ENCODE measurements at places on chromosomes 2 and 18. TPM values are rescaled to one million over a fixed set of nuclear protein-coding genes. Genes with fewer than 3 reads are reported as not detected.

The ITPRIPL1 gene
- 0.11 TPM for total RNA-seq

The C1GALT1C1L gene
- not detected for total RNA-seq

The GALR1 gene
- under 0.01 TPM for total RNA-seq

The RAB6C gene
- 0.20 TPM for total RNA-seq

The OSR1 gene
- 2.5 TPM for total RNA-seq

The TTC32 gene
- 19.6 TPM for total RNA-seq

The RSAD2 gene
- total RNA-seq: 3.2 TPM

The TPO gene
- total RNA-seq: not detected

The AKAIN1 gene
- total RNA-seq: not detected

The IL36G gene
- total RNA-seq: not detected

The RAX gene
- total RNA-seq: not detected

The TMEM169 gene
- 0.33 TPM for total RNA-seq

The CCDC121 gene
- 3.2 TPM for total RNA-seq

The MRPS9 gene
- 19.8 TPM for total RNA-seq

The DSC2 gene
- total RNA-seq: 2.5 TPM

The MDH1B gene
- 4.0 TPM for total RNA-seq

The NEUROD1 gene
- not detected for total RNA-seq

The IKZF2 gene
- total RNA-seq: 3.3 TPM

The BMP10 gene
- total RNA-seq: not detected

The ANO7 gene
- total RNA-seq: 2.2 TPM

The PSMA8 gene
- total RNA-seq: not detected

The IFIH1 gene
- 15.6 TPM for total RNA-seq

The MAP3K19 gene
- 23.2 TPM for total RNA-seq

The ALLC gene
- not detected for total RNA-seq

The SOWAHC gene
- 18.7 TPM for total RNA-seq

The ESPNL gene
- total RNA-seq: 0.30 TPM

The MARCO gene
- total RNA-seq: 6.0 TPM

The GPAT2 gene
- total RNA-seq: 1.1 TPM

The TRIM54 gene
- not detected for total RNA-seq

The EMILIN1 gene
- total RNA-seq: 276 TPM

The B3GNT7 gene
- total RNA-seq: 14.3 TPM

The DPYSL5 gene
- not detected for total RNA-seq

The PDE11A gene
- 0.34 TPM for total RNA-seq

The C2orf66 gene
- 0.20 TPM for total RNA-seq

The SIX3 gene
- not detected for total RNA-seq

The GAREM2 gene
- total RNA-seq: 13.5 TPM

The MPP4 gene
- not detected for total RNA-seq

The RNF144A gene
- 21.8 TPM for total RNA-seq

The CD207 gene
- total RNA-seq: 0.40 TPM

The PCGF1 gene
- 9.4 TPM for total RNA-seq

The KIF5C gene
- total RNA-seq: 4.3 TPM

The TUBA3E gene
- 1.3 TPM for total RNA-seq

The KLHL14 gene
- 1.8 TPM for total RNA-seq

The ZNF804A gene
- total RNA-seq: 0.25 TPM

The POTEJ gene
- not detected for total RNA-seq

The CIDEA gene
- not detected for total RNA-seq

The PXDN gene
- 47.9 TPM for total RNA-seq

The DAW1 gene
- 0.69 TPM for total RNA-seq

The CHMP1B gene
- 29.9 TPM for total RNA-seq
